ENCODE measurements at places on chromosomes 2 and 18.

DNA sequence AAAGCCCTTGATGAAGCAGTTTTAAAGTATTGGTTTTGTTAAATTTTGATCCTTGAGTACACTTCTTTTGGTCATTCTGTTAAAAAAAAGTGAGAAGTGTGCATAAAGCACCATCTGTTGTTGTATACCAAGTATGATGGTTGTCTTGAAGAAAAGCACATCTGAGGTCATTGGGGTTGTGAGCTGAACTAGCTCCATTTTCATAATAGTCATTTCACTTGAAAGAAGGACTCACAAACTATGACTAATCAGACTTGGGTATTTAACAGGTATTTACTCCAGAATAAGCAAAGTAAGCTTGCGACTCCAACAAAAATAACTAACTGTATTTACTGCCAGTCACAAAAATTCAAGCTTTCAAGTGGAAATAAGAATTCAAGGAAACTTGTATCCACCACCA is 35.1 kb downstream of the CHN1 start:
- DNase-seq, result no peak

GRCh38 chr18:80231616-80232015 is 15.7 kb downstream of the PARD6G start:
- DNase-seq, result no peak

DNA sequence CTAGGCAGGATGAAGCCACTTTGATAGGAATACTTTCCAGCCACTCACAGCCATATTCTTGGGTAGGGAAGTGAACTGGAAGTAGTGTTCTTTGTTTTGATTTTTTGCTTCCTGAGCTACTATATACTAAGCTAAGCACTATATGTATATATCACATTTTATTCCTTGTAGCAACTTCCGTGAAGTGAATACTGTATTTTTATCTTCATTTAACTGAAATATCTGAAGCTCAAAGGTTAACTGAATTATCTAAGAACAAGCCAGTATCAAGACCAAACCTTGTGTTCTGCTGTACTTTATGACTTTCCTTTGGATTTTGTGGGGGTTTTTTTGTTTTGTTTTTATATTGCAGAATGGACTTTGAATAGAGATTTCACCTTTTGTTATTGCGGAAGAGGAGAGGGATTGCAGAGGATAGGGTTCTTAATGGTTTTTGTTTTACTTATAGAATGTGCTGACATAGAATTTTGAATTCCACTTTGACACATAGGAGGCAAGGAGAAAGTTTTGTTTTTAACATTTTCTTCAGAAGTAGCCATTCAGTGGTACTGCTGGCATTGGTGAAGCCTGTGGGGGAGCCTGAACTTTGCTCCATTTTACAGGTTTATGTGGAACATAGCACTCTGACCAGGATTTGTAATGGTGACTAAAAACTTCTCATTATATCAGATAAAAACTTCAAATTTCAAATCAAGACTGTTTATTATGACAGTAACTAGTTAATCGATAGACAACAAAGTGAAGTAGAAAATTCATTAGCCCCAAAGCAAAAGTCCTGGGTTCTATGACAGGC is 24.1 kb upstream of the RNF138 start:
- no peak for DNase-seq

- no peak for DNase-seq
These were observed 230.7 kb upstream of the SYT4 start for GRCh38 chr18:43507842-43508481.

GRCh38 chr18:72063001-72063400 is 481.1 kb downstream of the CBLN2 start:
- DNase-seq, result no peak

- DNase-seq, result no peak
These were observed 60.7 kb downstream of the DGKD start for GRCh38 chr2:233414777-233415570.

GRCh38 chr2:10279472-10279870 is 23.2 kb upstream of the HPCAL1 start:
- no peak for DNase-seq

- no peak for DNase-seq
These were observed at the start of gene CAVIN2 for GRCh38 chr2:191846515-191847476. CAVIN2 (minus strand) TSS chr2:191847088; CDS start chr2:191846925, 163 bp downstream.

DNA sequence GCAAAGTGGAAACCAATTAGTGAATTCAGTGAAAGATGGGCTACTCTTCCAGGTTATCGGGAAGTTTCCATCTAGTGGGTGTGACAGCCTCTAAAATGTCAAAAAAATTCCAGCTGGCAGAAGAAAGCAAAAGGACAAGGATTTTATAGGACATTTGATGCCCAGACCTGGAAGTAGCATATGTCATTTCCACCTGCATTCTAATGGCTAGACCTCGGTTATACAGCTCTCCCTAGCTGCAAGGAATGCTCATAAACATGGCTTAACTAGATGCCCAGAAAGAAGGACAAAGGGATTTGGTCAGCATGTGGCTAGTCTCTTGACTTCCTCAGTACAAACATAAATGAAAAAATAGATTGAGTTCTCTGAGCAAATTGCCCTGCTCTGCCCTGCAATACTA is 215.4 kb downstream of the NYAP2 start:
- no peak for DNase-seq

- DNase-seq, result no peak
These were observed 264.4 kb downstream of the MTX2 start for GRCh38 chr2:176533505-176534193.

DNA sequence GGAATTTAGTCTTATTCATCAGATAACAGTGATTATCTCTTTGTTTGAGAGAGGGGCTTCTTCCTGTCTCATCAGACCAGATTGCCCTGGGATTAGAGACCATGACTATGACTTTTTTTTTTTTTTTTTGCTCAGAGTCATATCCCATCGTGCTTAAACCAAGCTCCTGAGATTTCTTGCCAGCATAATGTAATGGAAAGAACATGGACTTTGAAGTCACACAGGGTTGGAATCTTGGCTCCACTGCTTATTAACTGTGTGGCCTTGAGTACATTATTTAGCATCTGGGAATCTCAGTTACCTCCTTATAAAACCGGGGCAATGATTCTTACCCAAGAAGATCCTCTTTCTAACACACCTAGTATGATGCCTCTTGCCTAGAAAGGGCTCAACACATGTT is 268.3 kb downstream of the DYSF start:
- no peak for DNase-seq

- DNase-seq, result no peak
These were observed 133.0 kb downstream of the MAP4K4 start for GRCh38 chr2:101830555-101830954.

DNA sequence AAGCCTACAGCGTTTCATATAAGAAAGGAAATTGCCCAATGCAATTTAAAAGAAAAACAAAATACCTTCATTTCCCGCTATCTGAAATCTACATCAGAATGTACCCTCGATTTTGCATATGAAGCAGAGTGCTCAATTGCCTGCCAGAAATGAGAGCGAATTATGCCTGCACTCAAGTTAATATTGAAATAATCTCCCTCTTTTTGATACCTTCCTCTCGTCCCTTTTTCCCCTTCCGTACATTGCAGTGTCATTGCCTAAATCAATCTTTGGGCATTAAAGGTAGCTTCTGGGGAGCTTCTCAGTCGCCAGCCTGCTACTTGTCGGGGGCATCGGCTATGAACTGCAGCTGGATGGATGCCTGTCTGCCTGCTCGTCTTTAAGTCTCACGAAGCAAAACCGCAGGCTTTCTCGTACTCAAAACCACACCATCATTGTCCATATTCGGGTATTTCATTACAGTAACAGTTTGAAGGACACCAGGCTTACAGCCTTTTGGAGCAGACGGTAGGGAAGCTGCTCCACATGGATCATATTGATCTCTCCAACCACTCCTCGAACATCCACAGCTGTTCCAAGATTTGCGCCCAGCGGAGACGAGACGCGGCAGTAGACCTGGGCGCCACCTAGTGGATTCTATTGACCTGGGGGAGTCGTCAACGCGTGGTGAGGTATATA is 64.0 kb upstream of the HNRNPA3 start:
- peak; percentile 46 for DNase-seq
